ENCODE measurements at places on chromosomes 4 and X. TPM values are rescaled to one million over a fixed set of nuclear protein-coding genes. Genes with fewer than 3 reads are reported as not detected.

NOCT gene
- total RNA-seq, result 28.6 TPM

STARD8 gene
- total RNA-seq, result 21.9 TPM

PPP2R2C gene
- 1.1 TPM for total RNA-seq

SOD3 gene
- total RNA-seq, result 128 TPM

PASD1 gene
- total RNA-seq, result not detected

THAP6 gene
- 15.7 TPM for total RNA-seq

ANOS1 gene
- total RNA-seq, result 2.3 TPM

SPANXD gene
- total RNA-seq, result not detected

USP26 gene
- total RNA-seq, result not detected

TMEM271 gene
- not detected for total RNA-seq

WDR45 gene
- total RNA-seq, result 73.4 TPM

LETM1 gene
- total RNA-seq, result 75.1 TPM

GPRIN3 gene
- 6.2 TPM for total RNA-seq

UNC5C gene
- total RNA-seq, result 0.35 TPM

SULT1E1 gene
- total RNA-seq, result not detected

MAGEB1 gene
- not detected for total RNA-seq

OTUD6A gene
- total RNA-seq, result not detected

SHOX gene
- 0.10 TPM for total RNA-seq

TASL gene
- 4.0 TPM for total RNA-seq

TMEM187 gene
- total RNA-seq, result 8.7 TPM

XK gene
- total RNA-seq, result 0.13 TPM

MTM1 gene
- 15.7 TPM for total RNA-seq

CT47A1 gene
- not detected for total RNA-seq

FREM3 gene
- total RNA-seq, result not detected

PCDH18 gene
- total RNA-seq, result 23.3 TPM

TMEM164 gene
- 49.7 TPM for total RNA-seq

KIT gene
- total RNA-seq, result 7.8 TPM

NIPAL1 gene
- total RNA-seq, result 0.51 TPM

GPC4 gene
- total RNA-seq, result 9.5 TPM

AWAT2 gene
- not detected for total RNA-seq

WDR17 gene
- 1.4 TPM for total RNA-seq

RADX gene
- 0.42 TPM for total RNA-seq

PRRG1 gene
- 32.4 TPM for total RNA-seq

TMSB15A gene
- total RNA-seq, result not detected

SUPT20HL2 gene
- not detected for total RNA-seq

MXRA5 gene
- total RNA-seq, result 3.5 TPM

GPRASP2 gene
- 5.5 TPM for total RNA-seq

ADH1C gene
- total RNA-seq, result 79.9 TPM

UGT2A1 gene
- total RNA-seq, result not detected

FAM184B gene
- total RNA-seq, result not detected

AKAP4 gene
- total RNA-seq, result not detected

All from mesenteric fat pad (tissue), 1 donor.